PC-9 (cell line): ENCODE measurements at places on chromosomes 5 and 9.

- DNase-seq: no peak
These were observed 143.4 kb upstream of the APC start for GRCh38 chr5:112594095-112594850.

DNA sequence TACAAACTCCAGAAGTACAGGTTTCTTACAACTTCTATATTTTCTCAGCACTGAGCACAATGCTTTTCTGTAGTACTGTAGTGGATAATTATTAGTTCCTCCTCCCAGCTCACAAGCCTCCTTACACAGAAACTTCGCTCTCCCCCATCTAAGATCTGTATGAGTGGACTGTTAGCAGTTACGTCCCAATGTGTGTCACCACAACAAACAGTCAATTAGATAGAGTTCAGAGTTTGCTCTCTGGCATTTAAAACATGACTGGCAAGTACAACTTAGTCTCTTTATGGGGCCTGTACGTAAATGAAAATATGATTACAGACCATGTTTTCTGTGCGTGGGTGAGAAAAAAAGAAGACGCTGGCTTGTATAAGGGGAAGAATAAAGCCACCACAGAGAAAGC lies 631.4 kb upstream of the DMAC1 start:
- no peak for DNase-seq

DNA sequence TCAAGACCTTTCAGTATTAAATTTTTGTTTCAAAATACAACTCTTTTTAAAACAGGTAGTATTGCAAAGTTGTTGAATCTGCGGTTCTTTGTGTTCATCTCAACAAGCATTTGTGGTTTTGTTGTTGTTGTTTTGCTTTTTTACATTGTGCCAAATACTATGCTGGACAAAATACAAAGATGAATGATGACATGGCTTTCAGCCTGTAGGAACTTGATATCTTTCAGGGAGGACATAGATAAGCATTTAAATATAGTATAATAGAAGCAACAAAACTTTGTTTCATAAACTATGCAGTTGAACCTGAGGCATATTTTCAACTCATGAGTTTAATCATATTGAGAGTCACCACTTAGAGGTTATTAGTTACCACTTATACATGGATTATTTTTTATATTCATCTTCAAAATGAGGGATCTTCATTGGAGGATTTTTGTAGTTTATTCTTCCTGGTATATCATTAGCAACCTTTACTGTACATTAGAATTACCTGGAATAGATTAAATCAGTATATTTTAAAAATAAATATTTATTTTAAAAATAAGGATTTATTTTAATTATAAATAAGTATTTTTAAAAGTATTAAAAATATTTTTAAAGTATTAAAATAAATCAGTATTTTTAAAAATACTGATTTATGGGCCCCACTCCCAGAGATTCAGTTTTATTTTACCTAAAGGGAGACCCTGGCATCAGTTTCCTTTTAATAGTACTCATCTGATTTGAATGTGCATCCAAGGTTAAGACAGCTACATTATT lies 42.9 kb downstream of the KIF2A start:
- DNase-seq: no peak

GRCh38 chr5:132046880-132047299 lies 13.6 kb upstream of the IL3 start:
- DNase-seq: no peak

- peak; percentile 16 for DNase-seq
These were observed 144.6 kb downstream of the CCDC171 start for GRCh38 chr9:15697446-15697851.

DNA sequence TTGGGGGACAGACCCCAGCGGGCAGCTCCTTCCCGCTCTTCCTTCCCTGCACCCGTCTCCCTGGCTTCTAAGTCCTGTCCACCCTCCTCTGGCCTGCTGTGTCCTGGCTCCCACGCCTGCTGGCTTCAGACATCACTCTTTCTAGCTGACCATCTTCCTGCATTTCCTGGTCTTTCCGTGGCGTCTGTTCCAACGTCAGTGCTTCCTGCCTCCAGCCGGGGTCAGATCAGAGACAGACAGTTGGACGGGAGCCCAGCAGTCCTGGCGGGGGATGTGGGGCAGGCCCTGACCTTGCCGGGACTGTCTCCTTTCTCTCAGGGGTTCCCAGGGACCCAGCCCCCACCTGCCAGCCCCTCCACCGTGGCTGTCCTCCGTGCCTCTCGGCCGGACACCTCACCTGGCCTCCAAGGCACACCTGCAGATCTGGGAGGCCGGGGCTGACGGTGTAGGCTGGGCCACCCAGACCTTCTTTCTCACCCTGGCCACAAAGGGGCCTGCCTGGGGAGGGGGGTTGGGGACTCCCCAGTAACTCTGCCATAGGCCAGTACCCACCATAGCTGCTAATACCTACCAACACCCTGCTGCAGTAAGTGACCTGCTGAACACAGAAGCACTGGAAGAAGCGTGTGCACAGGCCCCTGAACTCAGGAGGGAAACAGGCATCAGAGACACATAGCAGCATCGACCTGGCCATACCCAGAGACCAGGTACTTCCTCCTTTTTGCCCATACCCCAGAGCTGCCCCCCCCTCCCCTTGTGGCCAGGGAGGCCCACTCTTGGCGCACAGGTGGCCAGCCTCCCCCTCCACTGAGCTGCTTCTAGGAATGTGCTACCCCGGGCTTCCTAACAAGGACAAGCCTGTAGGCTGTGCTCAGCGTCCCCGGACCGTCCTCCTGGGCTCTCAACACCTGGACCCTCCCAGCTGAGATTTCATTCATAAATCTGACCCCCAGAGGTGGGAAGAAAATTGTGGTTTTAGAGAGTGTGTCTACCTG lies 5.1 kb downstream of the NRARP start:
- no peak for DNase-seq

DNA sequence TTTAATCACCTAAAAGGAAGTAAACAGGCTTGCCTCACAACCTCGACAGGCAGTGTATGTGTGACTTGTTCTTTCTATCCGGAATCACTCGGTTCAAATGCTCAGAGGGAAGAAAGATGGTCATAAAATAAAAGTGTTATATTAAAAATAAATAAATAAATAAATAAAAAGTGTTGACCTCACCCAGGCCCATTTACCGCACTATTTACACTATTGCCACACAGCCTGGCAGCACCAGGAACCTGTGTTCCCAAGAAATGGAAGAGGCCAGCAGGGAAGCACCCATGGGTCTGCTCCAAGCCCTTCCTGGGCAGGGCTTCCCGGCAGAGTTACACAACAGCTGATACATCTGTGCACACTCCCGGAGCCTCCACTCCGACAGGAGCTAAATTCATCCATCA lies 127.9 kb downstream of the EFNA5 start:
- DNase-seq: peak; percentile 89

GRCh38 chr5:124550731-124551130 lies 195.7 kb downstream of the ZNF608 start:
- DNase-seq: no peak

DNA sequence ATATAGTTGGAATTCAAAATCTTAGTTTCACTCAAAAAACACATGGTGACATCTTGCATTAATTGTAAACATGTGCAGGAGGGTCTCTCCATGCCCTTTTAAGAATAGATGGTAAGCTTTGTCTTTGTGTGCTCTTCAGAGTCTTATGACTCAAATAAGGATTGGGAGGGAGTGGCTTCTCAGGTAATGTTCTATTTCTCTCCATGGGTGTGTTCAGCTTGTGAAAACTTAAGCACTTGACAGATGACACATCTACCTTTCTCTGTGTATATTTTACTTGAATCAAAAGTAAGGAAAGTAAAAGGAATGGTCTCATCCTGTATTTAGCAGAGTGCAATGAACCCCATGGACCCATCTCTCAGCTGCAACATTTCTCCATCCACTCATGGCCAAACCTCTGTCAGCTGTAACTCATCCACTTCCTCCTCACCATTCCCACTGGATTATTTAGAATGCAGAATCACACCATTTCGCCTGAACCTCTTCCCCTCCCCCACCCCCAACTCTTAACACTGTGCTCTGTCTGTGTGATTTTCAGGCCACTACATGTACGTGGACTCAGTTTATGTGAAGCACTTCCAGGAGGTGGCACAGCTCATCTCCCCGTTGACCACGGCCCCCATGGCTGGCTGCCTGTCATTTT lies 82.1 kb downstream of the MAMDC2 start:
- DNase-seq: no peak

GRCh38 chr9:26311463-26311995 lies 581.1 kb downstream of the CAAP1 start:
- DNase-seq: no peak

DNA sequence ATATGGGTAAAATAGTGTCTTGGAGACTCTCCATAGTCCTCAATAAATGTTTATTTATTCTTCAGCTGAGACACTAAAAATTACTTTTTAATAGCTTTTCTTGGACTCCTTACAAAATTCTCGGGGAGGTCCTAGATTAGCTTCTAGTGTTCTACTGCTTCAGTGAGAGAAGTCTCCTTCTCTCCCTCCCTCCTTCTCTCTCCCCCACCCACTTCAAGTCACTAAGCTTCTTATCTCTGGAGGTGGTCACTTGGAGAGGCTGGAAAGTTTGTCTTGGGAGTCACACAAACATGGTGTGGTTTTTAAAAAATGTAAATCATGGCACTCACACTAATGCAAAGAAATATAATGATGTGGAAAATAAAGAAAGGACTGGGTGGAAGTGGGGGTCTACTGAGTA lies 64.1 kb downstream of the SEMA6A start:
- DNase-seq: no peak

DNA sequence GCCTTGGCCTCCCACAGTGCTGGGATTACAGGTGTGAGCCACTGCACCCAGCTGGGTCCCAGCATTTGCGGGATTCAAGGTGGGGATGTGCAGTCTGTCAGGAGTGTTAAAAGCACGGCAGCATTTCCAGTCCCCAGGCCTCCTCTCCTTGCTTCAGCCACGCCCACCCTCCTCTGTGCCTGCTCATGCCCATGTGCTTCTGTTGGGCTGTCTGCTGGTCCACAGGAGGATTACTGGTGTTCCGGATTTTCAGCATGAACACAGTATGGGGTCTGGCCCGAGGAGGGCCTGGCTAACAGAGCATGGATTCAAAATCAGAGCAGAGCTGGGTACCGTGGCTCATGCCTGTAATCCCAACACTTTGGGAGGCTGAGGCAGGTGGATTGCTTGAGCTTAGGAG lies 5.5 kb downstream of the ARRDC1 start:
- DNase-seq: peak; percentile 47

DNA sequence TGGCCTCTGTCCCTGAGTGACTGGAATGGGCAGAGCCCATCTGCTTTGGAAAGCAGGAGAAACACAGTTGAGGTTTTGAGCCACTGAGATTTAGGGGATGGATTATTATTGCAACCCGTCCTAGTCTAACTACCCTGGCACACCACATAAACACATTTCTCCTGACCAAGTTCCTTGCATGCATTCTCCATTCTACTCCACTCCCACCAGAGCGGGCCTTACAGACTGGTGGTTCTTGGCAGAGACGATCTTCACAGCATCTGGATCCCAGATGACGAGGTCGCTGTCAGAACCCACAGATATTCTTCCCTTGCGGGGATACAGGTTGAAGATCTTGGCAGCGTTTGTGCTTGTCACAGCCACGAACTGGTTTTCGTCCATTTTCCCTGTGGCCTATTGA lies 111.0 kb downstream of the DPYSL3 start:
- DNase-seq: no peak

- DNase-seq: no peak
These were observed 12.9 kb downstream of the GLDC start for GRCh38 chr9:6632516-6633183.

DNA sequence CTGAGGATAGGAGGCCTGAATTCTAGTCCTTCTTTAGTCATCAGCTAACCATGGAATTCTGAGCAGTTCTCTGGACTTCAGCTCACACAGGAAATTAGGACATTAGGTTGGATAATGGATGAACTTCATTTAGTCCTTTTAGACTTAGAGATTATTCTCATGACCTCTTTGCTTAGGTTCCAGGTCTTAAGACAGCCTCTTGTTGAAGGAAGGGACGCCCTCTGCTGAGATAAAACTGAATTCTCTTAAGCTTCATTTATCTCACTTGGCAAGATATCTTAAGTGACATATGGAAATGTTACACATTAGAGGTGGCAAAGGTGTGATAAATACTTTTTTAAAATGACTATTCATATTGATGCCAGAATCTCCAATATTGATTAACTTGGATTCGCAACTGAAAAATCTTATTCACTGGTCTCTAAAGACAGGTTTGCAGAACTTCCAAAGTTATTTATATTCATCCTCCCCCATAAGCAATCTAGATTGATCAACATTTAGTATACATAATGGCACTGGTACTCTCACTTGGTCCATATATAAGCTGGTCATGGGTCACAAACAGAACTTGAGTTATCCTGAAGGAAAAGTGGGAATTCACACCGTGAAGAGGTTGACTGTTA lies 16.9 kb upstream of the ZNF366 start:
- peak; percentile 67 for DNase-seq

DNA sequence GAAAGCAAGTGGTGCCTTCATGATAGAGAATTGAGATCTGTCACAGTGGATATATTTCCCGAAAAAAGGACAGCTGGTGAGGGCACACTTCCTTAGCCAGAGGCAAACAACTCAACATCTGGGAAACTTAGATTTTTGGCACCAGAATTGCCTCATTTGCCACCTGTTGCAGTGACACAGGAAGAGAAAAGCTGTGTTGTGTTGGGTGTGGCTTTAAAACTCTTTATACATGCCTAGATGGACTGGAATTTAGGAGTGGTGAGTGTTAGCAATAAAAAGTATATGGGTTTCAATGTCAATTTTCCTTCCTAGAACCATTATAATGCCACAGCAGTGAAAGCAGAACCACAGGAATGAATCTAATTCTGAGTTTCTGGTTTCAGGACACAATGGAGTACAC lies 62.6 kb upstream of the CEMIP2 start:
- DNase-seq: peak; percentile 55

- DNase-seq: peak; percentile 58
These were observed 18.0 kb downstream of the TRIM7 start for GRCh38 chr5:181186986-181187499.
